ENCODE measurements at places on chromosomes 5 and 9.

GRCh38 chr5:181039931-181040630 lies at the start of gene BTNL9:
TSS of gene BTNL9 (plus strand) at chr5:181040266. CDS start at chr5:181045490, 5,224 bp downstream.
- H3K4me3 ChIP-seq, result no peak within 1 kb of the TSS
- DNase-seq, result no peak
- no peaks in the 10 kb centered on the region for H3K4me1 ChIP-seq
- H3K27me3 ChIP-seq, result peaks cover 19% of the 10 kb centered on the region
- H3K27ac ChIP-seq, result no peak within 1 kb of the TSS
- H3K36me3 ChIP-seq, result no peaks in the 10 kb centered on the region

DNA sequence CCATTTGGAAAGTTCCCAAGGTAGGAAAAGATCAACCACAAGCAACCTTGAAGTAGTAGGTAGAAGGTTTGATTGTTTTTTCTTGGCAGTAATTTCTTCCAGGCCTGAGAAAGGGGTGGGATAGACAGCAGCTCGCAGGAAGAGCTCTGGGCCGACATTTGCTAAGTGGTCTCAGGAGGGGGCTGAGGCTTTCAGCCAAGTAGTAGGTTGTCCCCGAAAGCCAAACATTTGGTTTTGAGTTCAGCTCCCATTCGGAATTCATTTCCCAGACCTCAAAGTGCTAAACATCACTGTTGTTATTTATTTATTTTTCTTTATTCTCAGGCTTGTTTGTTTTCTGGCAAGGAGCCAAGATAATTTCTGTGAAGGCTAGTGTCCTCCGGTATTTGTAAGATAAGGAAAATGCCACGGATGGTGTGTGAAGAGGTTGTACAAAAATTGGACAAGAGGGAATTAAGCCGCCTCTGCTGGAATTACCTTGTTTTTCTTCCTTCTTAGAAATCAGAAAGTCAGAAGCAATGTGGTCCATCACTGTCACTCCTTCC lies 112.1 kb downstream of the KIF4B start:
- H3K27me3 ChIP-seq, result peaks cover 3% of the 10 kb centered on the region
- H3K36me3 ChIP-seq, result no peaks in the 10 kb centered on the region
- H3K4me1 ChIP-seq, result no peaks in the 10 kb centered on the region
- H3K4me3 ChIP-seq, result no peak overlapping the region
- no peak overlapping the region for H3K27ac ChIP-seq
- DNase-seq, result no peak

- H3K4me1 ChIP-seq, result peaks cover 13% of the 10 kb centered on the region
- H3K36me3 ChIP-seq, result no peaks in the 10 kb centered on the region
- peaks cover 6% of the 10 kb centered on the region for H3K27me3 ChIP-seq
- no peak for DNase-seq
- no peak overlapping the region for H3K4me3 ChIP-seq
These were observed 16.9 kb downstream of the ANKRD33B start for GRCh38 chr5:10580531-10581423.

DNA sequence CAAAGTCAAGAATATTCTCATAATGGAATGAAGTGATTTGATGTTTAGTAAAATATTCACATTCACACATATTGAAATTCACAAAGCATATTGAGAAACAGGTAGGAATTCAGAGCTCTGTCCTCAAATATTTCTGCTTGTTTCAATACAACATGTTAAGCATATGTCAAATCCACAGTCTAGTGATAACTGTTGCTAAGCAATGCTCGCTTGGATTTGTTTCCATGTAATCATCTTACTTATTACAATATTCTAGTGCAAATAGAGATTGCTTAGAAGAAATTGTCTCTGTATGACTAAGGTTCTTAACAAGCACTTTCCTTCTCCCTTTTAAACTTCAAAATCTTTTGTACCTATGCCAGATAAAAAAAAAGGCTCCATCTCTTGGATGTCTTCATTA lies 995.7 kb downstream of the CDH18 start:
- H3K4me3 ChIP-seq, result no peak overlapping the region
- H3K27ac ChIP-seq, result no peak overlapping the region
- no peak for DNase-seq
- H3K4me1 ChIP-seq, result no peaks in the 10 kb centered on the region
